ENCODE measurements at places on chromosomes 5 and 9. TPM values are rescaled to one million over a fixed set of nuclear protein-coding genes. Genes with fewer than 3 reads are reported as not detected.

The BARHL1 gene
- total RNA-seq = not detected

The KIF24 gene
- total RNA-seq = 1.9 TPM

DNA sequence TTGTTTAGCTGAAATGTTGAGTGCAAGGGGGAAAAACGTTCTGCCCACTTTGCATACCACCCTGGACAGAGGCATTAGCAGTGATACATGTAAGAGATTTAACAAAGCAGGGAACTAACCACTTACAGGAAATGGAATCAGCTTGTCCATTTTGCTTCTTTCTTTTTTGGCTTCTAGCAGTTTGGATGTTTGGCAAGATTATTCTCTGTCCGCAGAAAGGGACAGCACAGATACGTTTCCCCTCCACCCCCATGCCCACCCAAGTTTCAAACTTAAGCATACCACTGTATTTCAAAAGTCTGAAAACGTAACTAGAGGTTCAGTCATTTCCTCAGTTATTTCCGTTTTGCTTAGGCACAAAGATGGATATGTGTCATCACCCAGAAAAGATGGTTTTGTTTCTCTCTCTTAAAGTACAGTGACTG lies 118.4 kb downstream of the GDNF start:
- no peak for DNase-seq

DNA sequence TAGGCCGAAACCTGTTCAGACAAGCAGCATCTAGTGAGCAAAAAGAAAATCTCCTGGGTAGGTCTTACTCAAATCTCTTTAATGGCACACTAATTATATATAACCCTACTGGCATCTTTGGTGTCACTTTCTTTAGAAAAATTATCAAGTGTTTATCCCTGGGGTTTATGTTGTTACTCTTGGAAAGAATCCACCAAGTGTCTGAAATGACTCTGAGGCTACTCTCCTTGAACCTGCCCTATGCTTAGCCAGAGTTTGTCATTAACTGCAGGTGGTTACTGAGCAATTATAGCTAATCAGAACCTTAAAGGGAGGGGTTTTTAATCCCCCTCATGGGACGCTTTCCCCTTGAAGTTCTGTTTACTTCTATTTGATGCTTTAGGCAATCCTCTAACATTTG lies 381.9 kb downstream of the PLK2 start:
- DNase-seq = peak; percentile 35
